ENCODE measurements at places on chromosomes 3 and 15. TPM values are rescaled to one million over a fixed set of nuclear protein-coding genes. Genes with fewer than 3 reads are reported as not detected.

Gene RFX7
- polyA plus RNA-seq: 1.1 TPM

Gene CCR3
- not detected for polyA plus RNA-seq

Gene WDR93
- not detected for polyA plus RNA-seq

Gene ZBTB11
- polyA plus RNA-seq: 5.9 TPM

Gene CCDC33
- not detected for polyA plus RNA-seq

Gene KLF15
- 32.0 TPM for polyA plus RNA-seq

Gene PLA2G4B
- polyA plus RNA-seq: 9.6 TPM

Gene FXR1
- polyA plus RNA-seq: 51.5 TPM

Gene CADPS
- 0.04 TPM for polyA plus RNA-seq

Gene MORC1
- 0.01 TPM for polyA plus RNA-seq

All from adipose tissue (tissue), 3 donors.